Natural killer cell (primary cell): ENCODE measurements at places on chromosomes 1 and 21.

GRCh38 chr1:103327054-103327719 lies 198.3 kb upstream of the RNPC3 start:
- no peak for DNase-seq

DNA sequence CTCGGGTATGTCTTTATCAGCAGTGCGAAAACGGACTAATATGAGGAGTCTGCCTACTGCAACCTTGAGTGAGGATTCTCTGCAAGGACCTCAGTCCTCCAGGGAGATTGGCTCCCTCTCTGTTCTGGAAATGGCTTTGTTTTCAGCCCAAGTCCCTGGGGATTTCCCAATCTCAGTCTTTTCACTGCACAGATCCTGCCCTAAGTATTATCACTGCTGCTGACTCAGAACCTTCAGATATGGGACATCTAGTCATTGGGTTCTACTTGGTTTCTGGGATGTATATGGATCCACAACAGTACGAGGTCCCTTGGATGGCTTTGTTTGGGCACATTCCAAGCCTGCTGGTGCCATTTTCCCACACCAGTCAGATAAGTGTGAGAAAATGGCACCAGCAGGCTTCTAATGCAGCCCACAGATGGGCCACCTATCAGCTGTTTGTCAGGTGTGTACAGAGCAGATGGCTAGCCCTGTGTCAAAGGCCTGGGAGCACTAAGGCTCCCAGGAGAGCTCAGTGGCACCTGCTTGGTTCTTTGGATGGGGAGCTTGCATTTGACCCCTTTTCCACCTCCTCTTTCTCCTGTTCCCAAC lies 27.4 kb downstream of the ELF3 start:
- no peak for DNase-seq

DNA sequence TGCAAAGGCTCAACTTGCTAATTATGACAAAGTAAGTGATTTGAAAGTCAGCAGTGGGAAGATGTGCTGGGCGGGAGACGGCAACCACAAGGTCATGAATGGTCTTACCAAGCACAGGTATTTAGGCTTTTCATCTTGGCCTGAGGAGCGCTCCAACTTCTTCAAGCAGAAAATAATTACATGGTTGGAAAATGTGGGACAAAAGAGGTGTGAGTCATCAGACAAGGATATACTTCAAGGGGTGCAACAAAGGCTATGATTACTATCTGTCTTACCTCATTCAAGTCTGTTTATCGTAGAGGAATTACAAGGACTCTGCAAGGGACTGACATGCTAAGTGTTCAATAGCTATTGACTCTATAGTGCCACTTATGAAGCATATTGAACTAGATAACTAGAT lies 2005.7 kb downstream of the MRPL39 start:
- DNase-seq = no peak

DNA sequence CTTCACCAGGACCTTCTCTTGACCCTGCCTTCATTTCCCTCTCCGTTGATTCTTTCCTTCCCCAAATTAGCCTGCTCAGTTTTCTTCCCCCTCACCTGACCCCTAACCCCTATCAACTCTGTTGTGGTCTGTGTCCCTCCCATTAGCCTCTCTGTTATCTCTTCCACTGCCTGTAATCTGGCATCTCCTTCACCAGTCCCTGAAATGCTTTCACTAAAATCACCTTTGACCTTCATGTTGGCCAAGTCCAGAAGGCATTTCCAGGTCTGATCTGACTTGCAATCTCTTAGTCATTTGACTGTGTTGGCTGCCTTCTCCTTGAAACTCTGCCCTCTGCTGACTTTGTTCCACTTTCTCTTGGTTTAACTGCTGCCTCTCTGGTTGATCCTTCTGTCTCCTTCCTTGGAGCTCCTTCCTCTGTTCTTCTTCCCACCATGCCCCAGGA lies 28.2 kb downstream of the ATP8B2 start:
- peak; percentile 65 for DNase-seq

DNA sequence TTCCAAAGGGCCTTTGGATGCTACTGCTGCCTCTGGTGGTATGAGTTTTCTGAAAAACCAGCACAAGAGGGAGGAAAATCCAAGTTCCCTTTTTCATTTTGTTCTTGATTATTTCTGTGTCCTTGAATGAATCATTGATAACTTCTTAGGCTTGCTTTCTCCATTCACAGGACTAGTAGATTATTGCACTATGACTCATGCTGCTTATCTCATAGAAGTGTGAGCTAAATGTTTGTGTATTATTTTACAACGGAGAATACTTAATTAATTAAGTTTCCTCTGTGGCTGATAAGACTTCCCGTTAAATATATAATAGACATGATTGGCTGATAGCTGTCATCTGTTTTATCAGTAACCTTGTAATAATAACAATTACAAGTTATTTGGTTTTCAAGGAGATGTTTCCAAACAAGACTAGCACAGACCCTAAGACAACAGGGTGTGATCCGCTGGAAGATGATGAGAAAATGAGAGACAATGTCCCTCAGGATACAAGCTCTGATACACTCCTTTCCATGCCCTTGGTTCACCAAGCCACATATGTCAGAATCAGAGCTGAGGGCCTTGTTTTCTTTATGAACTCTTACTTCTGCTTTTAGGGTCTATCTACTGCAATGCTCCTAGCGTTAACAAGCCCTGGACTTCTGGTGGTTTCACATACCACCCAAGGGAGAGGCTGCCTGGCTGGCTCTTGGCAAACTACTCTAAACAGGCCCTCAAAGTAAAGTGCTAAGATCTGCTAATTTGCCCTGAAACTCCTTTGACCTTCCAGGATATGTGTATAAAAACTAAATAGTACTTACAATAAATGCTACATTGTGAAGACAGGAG lies 1078.3 kb downstream of the TTLL7 start:
- DNase-seq = no peak

- DNase-seq = no peak
Observed at GRCh38 chr1:161983725-161984124, 39.9 kb downstream of the OLFML2B start.

DNA sequence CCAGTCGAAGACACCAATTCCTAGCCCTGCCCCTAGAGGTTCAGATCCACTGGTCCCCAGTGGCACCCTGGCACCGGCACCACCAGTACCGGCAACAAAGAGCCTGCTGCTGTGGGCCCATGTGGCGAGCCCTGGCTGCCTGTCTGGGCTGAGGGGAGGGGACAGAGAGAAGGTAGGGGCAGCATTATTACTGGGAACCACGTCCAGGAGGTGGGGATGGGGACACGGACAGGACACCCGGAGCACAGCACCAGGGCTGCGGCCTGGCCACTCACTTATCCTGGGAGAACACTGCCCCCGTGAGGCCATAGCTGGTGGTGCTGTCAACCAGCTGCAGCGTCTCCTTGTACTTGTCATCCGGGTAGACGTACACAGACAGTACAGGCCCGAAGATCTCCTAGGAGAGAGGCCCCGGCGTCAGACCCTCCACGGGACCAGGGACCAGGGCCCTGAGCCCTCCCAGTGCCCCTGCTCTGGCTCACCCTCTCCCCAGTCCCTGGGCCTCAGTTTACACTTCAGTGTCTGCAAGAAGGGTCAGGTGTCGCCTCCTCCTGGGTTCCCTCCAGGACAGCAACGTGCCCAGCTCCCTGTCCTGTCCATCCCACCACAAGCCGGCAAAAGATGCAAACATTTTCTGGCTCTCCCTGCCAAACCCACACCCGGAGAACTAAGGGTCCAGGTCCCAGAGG lies 15.8 kb upstream of the TAS1R2 start:
- DNase-seq = peak; percentile 78

DNA sequence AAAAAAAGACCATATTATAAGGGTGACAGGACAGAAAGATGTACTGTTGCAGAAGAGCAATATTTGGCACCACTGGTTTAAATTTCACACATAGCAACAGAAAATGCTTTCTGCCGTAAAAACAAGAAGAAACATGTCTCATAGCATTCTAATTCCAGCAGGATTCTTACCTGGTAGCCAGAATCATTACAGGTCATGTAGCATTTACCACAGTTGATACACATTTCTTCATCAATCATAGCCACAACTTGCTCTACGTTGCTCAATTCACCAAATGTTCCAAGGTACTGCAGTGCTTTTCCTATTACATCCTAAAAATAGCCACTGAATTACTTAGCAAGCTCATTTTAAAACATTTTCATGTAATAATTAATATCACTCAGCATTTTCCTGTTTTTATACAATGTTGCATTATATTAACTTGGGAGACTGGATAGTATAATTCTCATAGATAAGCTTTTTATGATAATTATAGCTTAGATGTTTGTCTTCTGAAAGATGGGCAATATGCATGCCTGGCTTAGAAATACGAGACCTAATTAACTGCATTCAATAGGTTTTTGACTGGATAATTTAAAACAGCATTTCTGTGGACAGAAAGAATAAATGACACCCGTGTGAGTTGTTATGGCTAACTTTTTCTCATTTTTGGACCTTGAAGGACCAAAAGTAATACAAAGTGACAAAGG lies 360.7 kb downstream of the PTBP2 start:
- DNase-seq = no peak

DNA sequence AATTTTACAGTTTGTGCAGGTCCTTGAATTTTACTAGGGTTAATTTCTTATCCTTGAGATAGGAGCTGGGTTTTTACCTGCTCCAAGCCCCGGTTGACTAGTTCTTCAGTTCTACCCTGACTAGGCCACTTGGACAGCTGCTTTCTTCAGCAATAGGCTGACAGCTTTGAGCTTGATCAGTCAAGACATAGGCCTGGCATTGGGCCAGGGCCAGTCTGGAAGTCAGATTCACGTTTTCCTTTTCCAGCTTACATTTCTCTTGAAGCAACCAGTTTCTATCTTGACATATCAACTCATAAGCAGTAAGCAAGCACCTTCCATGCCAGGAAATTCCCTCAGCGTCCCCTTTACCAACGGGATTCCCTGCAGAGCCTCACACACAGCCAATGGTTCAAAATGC lies 63.7 kb upstream of the AJAP1 start:
- no peak for DNase-seq

DNA sequence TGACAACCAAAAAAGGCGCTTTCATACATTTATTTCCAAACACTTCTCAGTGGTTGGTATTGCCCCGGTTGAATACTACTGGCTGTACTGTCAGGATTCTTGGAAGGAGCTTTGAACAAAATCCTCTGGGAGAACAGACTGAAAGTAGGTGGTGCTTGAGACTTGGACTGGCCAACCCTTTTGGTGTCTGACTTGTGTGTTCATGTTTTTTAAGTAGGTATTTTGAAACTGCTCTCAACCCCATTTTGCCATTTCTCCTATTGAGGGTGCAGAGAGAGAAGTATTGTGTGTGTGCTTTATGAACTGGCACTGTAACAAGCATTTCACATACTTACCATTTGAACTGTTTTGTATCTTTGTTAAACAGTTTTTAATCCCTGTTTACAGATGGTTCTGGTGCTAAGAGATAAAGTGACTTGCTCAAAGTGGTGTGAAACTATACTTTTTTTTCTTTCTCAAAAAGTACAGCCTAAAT lies 21.2 kb downstream of the ARID1A start:
- DNase-seq = no peak

GRCh38 chr1:90989990-90990389 lies 31.8 kb downstream of the ZNF644 start:
- DNase-seq = no peak
